ENCODE measurements at places on chromosomes 1 and 21. TPM values are rescaled to one million over a fixed set of nuclear protein-coding genes. Genes with fewer than 3 reads are reported as not detected.

The NIT1 gene
- 46.5 TPM for total RNA-seq

GRCh38 chr1:220012259-220012658 is 34.0 kb downstream of the EPRS1 start:
- no peak for DNase-seq

DNA sequence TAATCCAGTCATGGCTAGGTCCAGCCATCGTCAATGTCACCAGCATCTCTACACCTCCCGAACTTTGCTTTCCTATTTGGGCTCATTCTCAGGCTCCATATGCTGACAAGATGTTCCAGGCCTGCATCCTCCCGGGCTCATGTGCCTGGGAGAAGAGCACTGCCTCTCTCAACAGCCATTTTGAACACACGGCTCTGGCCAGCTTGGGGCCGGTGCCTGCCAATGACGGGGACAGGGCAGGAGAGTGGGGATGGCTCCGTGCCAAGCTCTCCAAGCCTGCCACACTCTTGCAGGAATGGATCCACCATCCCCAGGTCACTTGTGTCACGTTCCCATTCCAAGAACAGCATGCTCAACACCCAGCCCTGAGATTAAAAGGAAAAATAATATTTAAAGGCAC is 61.4 kb upstream of the PAX7 start:
- DNase-seq, result no peak

- no peak for DNase-seq
Measured at GRCh38 chr1:8533907-8534306, 216.0 kb downstream of the SLC45A1 start.

- no peak for DNase-seq
Measured at GRCh38 chr21:39016740-39017315, 166.4 kb downstream of the PSMG1 start.

GRCh38 chr1:101285922-101286570 is 49.2 kb downstream of the S1PR1 start:
- DNase-seq, result no peak
